ENCODE measurements at places on chromosomes 3 and 15.

DNA sequence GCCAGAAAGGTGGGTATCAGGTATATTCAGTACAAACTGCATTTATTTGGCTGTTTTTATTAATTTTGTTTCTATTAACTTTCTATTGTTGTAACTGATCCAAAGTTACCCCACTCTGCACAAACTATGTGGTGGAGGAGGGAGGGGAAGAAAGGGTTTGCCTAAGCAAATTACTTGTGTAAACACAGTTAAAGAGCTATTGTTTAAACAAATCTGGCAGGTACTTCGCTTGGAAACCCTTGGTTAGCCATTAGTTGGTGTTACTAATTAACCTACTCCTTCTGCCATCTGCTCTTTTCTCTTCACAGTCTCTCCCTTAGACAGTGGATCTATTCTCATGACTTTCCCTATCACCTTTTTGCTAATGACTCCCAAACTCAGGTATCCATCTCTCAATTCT lies 328.4 kb upstream of the NECTIN3 start:
- no peak for ATAC-seq

- ATAC-seq: no peak
These were observed 37.4 kb upstream of the ITGA11 start for GRCh38 chr15:68469162-68470048.

- no peak for ATAC-seq
These were observed 14.2 kb downstream of the DENND4A start for GRCh38 chr15:65777843-65778242.

- ATAC-seq: no peak
These were observed 6.5 kb downstream of the A4GNT start for GRCh38 chr3:138125548-138126221.

DNA sequence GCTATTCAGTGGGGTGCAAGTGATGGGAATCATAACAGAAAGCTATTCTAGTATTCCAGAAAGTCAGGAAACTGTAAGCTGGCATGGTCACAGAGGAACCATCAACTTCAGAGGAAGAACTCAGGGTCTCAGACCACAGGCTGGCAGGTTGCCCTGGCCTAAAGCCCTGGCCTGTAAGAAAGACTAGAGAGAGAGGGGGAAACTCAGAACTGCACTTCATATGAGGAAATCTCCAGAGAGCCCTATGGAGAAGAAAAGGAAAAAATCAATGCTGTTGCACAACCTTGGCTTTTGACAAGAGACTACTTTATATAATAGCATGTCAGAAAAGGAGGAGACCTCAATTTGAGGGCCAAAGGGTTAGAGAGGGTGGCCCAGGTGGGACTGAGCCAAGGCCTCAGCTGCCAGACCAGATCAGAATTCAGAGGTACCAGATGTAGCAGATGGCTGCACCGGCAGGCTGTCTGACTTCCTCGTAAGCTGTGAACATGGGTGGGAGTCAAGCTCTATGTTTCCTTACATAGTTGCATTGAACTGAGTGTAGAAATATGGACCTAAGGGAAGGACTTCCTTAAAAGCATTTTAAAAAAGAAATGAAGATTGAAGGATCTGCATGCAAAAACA lies 333.8 kb downstream of the PDCD6IP start:
- no peak for ATAC-seq

- ATAC-seq: no peak
These were observed 35.7 kb downstream of the SQOR start for GRCh38 chr15:45670511-45670910.

- no peak for ATAC-seq
These were observed 43.8 kb upstream of the MITF start for GRCh38 chr3:69695443-69695842.

GRCh38 chr3:129393271-129393670 lies 35.2 kb downstream of the EFCAB12 start:
- no peak for ATAC-seq

GRCh38 chr3:102123590-102124190 lies 274.4 kb downstream of the NFKBIZ start:
- ATAC-seq: no peak

GRCh38 chr3:42080453-42080872 lies 10.7 kb upstream of the TRAK1 start:
- ATAC-seq: peak; percentile 51

DNA sequence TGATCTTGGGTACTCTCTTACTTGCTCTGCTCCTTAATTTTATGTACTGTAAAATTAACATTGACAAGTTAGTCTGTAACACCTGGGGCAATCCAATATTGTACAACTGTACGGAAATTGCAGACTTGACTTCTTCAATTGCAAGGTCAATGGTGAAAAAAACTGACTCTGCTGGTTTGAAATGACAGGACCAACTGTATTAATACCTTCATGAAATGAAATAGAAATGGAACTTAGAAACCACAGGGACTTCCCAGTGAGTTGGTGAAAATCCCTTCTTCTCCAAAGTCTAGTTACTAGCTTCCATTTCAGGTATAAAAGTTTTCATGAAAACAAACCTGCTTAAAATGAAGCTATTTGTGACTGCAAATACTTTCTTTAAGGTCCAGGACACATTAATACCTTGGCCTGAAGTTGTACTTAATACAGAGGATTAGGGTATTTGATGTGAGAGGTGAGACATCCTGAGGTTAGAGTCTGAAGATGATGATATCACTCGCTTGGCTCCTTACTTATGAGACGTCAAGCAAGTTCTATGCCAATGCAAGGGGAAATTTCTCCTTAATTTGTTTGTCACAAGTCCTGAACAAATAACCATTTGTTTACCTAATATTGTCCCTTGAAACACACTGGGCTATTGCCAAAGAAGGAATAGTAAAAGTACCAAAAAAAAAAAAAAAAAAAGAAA lies 226.2 kb upstream of the TP63 start:
- ATAC-seq: peak; percentile 7

DNA sequence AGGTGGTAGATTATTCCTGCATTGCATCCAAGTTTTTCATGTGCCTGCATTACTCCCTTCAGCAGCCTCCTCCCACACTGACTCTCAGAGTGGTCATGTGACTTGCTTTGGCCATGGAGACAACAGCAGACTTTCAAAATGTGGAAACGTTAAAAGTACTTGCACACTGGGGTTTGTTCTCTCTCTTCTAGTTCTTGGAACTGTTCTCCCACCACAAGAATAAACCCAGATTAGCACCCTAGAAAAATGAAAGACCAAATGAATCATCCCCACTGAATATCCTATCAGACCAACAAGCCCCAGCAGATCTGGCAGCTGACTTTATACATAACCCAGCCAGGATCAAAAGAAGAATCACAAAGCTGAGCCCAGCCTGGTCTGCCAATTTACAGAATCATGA lies 398.5 kb downstream of the VPS13C start:
- no peak for ATAC-seq

DNA sequence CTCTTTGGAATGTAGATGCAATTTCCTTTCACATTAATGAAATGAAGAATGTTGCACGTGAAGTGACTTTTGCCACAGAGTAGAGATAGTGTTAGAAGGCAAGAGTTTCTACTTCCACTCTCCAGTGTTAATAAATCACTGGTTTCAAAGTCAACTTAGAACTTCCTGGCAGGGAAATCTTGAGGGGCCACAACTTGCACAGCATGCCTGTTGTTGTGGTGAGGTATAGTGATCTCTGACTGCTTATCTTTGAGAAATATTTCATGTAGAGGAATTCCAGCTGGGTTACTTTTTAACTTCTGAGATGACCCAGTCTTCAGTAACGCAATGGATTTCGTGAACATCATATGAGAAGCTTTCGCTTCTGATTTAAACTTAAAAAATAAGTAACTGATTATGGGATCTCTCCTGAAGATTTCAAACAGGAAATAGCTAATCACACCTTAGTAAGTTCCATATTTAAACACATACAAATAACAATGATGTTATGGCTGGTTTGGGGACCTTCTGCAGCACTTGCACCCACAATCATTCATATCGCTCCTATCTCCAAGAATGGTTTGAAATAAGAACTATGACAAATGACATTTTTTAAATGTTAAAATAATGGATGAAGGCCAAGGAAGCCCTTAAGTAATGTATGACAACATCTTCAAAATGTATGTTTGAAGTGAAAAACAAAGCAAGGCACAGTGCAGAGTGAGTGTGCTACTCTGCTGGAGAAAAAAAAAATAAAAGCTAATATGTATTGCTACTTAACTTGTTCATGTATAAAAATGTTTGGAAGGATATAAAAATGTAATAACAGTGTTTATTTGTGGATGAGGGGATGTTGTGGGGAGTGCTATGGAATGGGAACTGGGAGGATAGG lies 726.5 kb upstream of the NECTIN3 start:
- ATAC-seq: no peak

DNA sequence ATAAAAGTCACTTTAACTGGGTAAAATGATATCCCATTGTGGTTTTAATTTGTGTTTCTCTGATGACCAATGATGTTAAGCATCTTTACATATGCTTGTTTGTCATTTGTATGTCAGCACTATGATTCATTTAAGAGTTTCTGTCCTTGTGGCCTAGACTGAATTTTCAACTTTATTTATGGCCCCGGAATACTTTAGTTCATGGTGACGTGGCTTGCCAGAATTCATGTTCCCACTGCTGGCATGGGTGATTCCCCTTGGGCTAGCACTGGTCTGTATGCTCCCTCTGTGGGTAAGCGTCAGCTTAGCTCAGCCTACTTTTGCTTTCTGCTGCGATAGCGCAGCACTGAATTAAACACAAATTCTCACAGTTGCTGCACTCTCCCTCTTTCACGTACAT lies 436.3 kb upstream of the SGO1 start:
- no peak for ATAC-seq

DNA sequence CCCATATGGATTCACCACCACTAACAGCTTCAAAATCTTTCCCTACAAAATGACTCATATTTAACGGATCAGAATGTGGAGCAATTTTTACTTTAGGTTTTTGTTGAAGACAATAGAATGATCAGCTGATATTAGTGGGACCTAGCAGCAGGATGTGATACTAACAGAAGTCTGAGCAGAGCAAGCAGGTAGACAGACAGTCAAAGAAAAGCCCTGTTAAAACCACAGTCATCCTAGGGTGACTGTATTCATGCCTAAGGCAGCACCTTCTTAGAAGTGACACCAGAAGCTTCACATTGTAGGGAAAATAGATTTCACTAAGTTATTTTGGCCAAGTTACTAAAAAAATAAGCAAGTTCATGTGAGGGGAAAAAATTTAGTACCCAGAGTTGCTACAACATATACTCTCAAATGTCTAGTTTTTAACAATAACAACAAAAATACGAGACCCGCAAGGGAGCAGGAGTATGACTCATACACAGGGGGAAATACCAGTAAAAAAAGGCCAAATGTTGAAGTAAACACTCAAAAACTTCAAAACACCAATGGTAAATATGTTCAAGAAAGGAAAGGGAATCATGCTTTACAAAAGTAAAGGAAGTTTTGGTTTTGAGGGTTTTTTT lies 590.9 kb downstream of the EPHA3 start:
- ATAC-seq: no peak

DNA sequence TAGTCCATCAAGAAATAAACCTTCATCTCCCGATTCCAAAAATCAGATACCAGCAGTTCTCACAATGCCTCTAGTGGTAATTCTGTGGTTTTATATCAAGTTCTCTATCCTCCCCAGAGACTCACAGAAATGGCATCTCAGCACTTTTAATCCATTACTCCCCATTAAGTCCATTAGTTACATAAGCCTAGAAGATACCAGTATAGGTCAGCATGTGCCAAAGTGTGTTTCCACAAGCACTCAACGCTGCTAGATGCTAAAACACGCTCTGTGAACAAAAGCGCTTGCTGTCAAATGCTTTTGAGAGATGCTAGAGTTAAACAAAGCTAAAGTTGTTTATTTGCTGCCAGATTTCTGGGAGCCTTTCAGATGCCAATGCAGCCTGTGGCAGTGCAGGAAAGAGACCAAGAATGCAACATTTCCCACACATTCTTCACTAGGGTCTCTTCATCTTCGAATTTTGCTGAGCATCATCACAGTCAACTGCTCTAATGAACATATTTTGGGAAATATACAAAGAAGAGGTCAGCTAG lies 918.8 kb upstream of the CFAP20DC start:
- no peak for ATAC-seq

DNA sequence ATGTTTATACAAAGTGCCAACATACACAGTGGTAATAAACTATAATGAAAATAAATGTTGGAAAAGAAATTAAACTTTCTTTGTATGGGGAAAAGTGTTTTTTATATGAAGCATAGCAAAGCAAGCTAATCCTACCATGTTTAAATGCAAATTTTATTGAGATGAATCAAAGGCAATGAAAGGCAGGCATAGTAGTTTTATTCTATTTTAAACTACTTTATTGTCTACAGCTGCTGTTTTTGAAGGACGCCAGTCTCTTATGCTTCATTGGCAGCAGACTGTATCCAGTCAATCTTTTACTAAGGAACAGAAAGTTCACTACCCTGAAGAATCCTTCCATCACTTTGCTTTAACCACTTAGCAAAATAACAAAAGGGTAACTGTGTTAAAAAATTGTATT lies 761.0 kb downstream of the ROBO2 start:
- no peak for ATAC-seq

- ATAC-seq: peak; percentile 90
These were observed 44.5 kb downstream of the OXNAD1 start for GRCh38 chr3:16309558-16309957.

DNA sequence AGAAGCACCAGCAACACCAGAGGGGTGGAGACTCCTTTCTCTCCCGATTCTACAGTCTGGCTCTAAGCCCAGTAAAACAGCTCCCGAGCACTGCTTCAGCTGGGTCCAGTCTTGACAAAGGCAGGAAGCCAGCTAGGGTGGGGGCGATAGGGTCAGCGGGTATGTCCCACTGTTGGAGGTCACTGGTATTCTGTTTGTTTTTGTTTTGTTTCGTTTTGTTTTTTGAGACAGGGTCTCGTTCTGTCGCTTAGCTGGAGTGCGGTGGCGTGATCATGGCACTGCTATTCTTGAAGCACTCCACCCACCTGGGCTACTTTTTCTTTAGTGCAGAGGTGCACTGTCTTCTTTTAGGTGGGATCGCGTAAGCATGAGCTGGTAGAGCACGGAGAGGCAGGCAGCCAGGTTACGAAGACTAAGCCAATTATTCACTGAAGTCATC lies 16.3 kb downstream of the GCSAM start:
- no peak for ATAC-seq

DNA sequence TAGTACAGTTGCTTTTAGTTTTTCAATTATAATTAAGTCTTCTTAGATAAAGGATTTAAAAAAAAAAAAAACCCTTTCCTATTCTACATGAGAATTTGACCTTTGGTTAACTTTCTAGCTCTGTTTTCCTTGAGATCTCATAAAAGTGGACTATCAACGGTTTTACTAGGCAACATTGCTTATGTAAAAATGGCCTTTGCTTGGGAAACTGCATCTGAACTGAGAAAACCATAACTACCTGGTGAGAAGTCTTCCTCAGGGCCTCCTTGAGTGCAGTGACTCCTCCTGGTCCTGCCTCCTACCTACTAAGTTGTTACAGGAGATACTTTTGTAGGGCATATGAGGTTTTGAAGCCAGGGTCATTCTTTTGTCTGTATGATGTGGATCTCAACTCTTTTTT lies 42.1 kb upstream of the ACVR2B start:
- no peak for ATAC-seq

DNA sequence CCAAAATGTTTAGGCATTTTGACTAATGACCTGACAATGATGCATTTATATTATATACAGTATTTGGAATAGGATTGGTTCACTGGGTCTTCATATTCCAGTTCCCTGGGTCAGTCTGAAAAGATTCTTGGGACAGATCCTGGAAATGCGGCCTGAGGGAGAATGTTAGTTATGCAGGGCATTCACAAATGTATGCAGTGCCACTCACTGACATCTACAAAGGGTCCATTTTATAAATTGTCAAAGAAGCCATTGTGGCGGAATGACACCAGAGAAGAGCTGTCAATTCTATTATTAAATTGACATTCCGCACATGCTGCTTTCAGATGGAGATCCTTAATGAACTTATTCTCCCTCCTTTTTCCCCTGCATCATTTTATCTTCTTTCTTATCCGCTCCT lies 176.6 kb downstream of the VGLL3 start:
- ATAC-seq: no peak

- ATAC-seq: no peak
These were observed 113.9 kb upstream of the AGTR1 start for GRCh38 chr3:148583793-148584192.

All from activated CD4-positive, CD25-positive, alpha-beta regulatory T cell treated with anti-CD3 and anti-CD28 coated beads, Interleukin-2, amount 50 U/mL, for 24 hours (primary cell).